ENCODE measurements at places on chromosomes 3 and 15.

GRCh38 chr15:23877502-23878412, 190.7 kb upstream of the NDN start:
- no peaks in the 10 kb centered on the region for H3K4me1 ChIP-seq
- DNase-seq: no peak
- H3K36me3 ChIP-seq: no peaks in the 10 kb centered on the region
- H3K27me3 ChIP-seq: no peaks in the 10 kb centered on the region
- no peak overlapping the region for H3K4me3 ChIP-seq
- no peak overlapping the region for H3K27ac ChIP-seq

GRCh38 chr3:128400671-128401070, 66.0 kb downstream of the DNAJB8 start:
- H3K36me3 ChIP-seq: no peaks in the 10 kb centered on the region
- DNase-seq: no peak
- no peaks in the 10 kb centered on the region for H3K4me1 ChIP-seq
- H3K27me3 ChIP-seq: no peaks in the 10 kb centered on the region

- no peaks in the 10 kb centered on the region for H3K36me3 ChIP-seq
- H3K27me3 ChIP-seq: no peaks in the 10 kb centered on the region
- no peak for DNase-seq
- no peak overlapping the region for H3K4me3 ChIP-seq
- H3K27ac ChIP-seq: no peak overlapping the region
Measured at GRCh38 chr15:23416349-23417276, 30.4 kb downstream of the GOLGA6L2 start.

DNA sequence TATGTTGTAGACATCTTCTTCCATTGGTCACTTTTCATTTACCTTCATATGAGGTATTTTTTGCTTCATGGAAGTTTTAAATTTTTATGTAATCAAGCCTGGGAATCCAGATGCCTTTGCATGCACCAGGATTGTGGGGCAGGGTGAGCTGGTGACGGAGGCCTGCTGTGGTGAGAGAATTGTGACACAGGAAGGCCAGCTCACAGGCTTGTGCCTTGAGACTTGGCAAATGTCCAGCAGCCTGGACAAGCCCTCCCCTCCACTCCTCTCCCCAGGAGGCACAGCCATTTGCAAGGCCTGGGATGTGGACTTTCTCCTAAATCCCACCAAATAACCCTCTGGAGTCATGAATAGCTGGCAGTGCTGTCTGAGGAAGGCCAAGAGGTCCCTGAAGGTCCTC, 67.4 kb downstream of the RHCG start:
- DNase-seq: no peak
- no peak overlapping the region for H3K27ac ChIP-seq
- H3K27me3 ChIP-seq: no peaks in the 10 kb centered on the region

GRCh38 chr3:169964176-169964575, 2.4 kb upstream of the SEC62 start:
- no peaks in the 10 kb centered on the region for H3K27me3 ChIP-seq
- no peak overlapping the region for H3K27ac ChIP-seq
- no peak overlapping the region for H3K4me3 ChIP-seq
- H3K4me1 ChIP-seq: peaks cover 25% of the 10 kb centered on the region
- H3K36me3 ChIP-seq: no peaks in the 10 kb centered on the region
- DNase-seq: no peak

DNA sequence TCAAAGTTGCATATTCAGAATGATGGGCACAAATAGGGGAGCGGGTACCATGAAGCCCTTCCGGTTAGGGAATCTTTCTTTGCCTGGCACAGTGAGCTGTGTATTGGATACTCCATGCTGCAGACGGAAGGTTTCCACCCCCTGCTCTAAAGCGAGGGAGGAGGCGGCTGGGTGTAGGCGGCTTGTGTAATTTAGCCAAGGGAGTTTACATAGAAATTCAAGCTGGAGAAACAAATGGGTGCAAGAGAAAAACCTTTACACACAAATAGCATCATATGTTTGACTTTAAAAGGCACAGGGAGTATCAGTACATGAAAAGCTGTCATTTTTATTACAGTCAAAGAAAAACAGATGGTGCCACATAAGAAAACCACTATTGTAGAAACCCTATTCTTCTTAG, 59.3 kb upstream of the ADCY5 start:
- no peak overlapping the region for H3K4me3 ChIP-seq
- no peaks in the 10 kb centered on the region for H3K36me3 ChIP-seq
- no peak overlapping the region for H3K27ac ChIP-seq
- H3K27me3 ChIP-seq: no peaks in the 10 kb centered on the region

GRCh38 chr15:94040541-94041248, 190.7 kb upstream of the MCTP2 start:
- no peak overlapping the region for H3K27ac ChIP-seq
- no peak overlapping the region for H3K4me3 ChIP-seq
- no peaks in the 10 kb centered on the region for H3K36me3 ChIP-seq
- no peaks in the 10 kb centered on the region for H3K4me1 ChIP-seq
- H3K27me3 ChIP-seq: no peaks in the 10 kb centered on the region

DNA sequence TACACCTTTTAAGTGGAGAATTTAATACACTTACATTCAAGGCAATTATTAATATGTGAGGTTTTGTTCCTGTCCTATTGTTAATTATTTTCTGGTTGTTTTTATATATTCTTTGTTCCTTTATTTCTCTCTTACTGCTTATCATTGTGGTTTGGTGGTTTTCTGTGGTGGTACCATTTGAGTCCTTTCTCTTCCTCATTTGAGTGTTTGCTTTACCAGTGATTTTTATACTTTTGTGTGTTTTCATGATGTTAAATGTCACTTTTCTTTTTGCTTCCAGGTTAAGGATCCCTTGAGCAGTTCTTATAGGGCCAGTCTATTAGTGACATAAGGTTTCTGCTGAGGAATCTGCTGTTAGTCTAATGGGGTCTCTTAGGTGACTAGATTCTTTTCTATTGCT, 116.5 kb downstream of the LRRK1 start:
- H3K4me3 ChIP-seq: no peak overlapping the region
- no peak overlapping the region for H3K27ac ChIP-seq
- DNase-seq: no peak
- H3K4me1 ChIP-seq: peaks cover 9% of the 10 kb centered on the region

GRCh38 chr3:138939561-138940241, 7.2 kb downstream of the FOXL2 start:
- H3K4me1 ChIP-seq: peaks cover 50% of the 10 kb centered on the region
- no peak overlapping the region for H3K27ac ChIP-seq
- H3K27me3 ChIP-seq: peaks cover 100% of the 10 kb centered on the region
- H3K4me3 ChIP-seq: no peak overlapping the region

DNA sequence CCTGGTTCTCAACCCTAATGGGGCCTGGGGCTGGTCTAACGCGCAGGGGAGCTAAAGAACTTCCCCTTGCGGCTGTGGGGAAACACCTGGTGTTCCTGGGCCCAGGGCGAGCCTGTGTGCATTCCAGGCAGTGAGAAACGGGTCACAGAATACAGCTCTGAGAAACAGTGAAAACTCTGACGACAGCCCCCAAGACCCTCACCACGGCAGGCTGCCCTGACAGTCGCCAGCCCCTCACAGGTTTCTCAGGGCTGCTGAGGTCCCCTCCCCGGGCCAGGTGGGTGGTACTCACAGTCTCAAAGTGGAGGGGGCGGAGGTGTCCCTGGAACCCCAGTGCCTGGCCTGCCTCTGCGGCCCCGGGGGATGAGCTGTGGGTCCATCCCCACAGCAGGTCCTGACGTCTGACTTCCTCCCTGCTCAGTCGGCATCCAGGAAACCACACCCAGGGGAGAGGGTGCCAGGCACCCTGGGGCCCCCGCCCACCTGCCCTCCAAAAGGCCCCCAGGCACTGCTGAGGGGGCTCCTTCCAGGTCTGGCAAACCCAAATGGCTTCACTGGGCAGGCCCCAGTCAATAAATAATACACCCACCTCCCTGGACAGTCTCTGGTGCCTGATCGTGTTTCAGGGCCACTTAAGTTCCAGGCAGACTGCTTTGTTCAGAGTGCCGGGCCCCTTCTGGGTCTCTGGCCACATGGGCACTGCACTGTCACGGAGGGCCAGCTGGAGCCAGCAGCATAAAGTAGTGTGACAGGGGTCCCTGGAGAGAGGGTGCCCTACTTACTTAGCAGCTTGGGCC, 57.7 kb downstream of the IQSEC1 start:
- peaks cover 66% of the 10 kb centered on the region for H3K4me1 ChIP-seq
- H3K27ac ChIP-seq: peak overlapping the region; percentile 87
- H3K27me3 ChIP-seq: no peaks in the 10 kb centered on the region
- H3K36me3 ChIP-seq: no peaks in the 10 kb centered on the region
- peak overlapping the region; percentile 35 for H3K4me3 ChIP-seq
- DNase-seq: no peak

DNA sequence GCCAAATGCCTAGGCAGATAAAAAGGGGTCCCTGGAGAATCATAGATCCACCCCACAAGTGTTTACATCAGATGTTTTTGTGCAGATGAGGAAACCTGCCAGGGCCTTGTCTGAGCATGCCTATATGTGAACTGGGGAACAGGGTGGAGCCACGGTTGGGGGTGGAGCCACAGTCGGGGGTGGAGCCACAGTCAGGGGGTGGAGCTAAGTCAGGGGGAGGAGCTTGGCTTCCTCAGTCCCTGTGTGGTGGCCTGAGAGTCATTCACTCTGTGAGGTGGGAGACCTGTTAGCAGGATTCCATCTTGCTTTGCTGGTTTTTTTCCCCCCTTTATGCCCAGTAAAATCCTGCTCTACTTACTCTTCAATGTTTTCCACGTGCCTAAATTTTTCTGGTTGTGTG, 57.8 kb upstream of the TGFBR2 start:
- no peaks in the 10 kb centered on the region for H3K36me3 ChIP-seq
- H3K4me3 ChIP-seq: no peak overlapping the region
- DNase-seq: no peak
- no peaks in the 10 kb centered on the region for H3K27me3 ChIP-seq
- no peaks in the 10 kb centered on the region for H3K4me1 ChIP-seq
- H3K27ac ChIP-seq: no peak overlapping the region

GRCh38 chr15:85973584-85974347, 105.9 kb upstream of the AGBL1 start:
- H3K36me3 ChIP-seq: no peaks in the 10 kb centered on the region
- H3K27ac ChIP-seq: no peak overlapping the region
- DNase-seq: no peak

GRCh38 chr3:38347421-38348200, 1.0 kb downstream of the XYLB start:
- peaks cover 31% of the 10 kb centered on the region for H3K4me1 ChIP-seq
- H3K27me3 ChIP-seq: no peaks in the 10 kb centered on the region
- H3K27ac ChIP-seq: no peak overlapping the region
- peak overlapping the region; percentile 89 for H3K4me3 ChIP-seq

GRCh38 chr3:160180581-160181216, 44.5 kb upstream of the C3orf80 start:
- H3K27ac ChIP-seq: peak overlapping the region; percentile 10
- H3K4me3 ChIP-seq: no peak overlapping the region
- no peaks in the 10 kb centered on the region for H3K36me3 ChIP-seq
- no peaks in the 10 kb centered on the region for H3K27me3 ChIP-seq
- H3K4me1 ChIP-seq: peaks cover 12% of the 10 kb centered on the region

DNA sequence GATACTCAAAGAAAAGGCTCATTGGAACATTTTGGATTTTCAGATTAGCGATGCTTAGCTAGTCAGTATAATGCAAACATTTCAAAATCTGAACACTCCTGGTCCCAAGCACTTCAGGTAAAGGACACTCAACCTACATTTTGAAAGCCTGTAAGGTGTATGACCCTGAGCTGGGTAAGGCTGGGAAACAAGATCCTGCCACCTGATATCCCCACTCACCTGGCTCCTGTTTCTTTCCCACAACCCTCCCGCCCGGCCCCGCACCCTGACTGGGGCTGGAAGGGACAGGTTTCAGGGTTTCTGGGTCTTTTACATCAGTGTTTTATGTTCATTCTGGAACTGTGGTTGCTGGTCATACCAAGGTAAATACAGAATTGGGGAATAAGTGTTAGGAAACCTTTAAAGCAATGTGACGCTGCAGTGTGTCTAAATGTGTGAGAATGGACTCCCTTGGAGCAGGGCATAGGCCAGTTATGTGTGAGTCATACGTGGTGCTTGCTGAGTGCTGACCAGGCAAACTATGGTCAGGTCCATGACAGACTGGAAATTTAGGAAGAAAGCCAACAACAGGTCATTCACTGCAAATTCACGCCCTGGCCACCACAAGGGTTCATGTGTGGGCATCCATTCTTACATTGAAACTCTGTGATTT, 22.9 kb downstream of the CTXND1 start:
- H3K4me3 ChIP-seq: no peak overlapping the region
- H3K27ac ChIP-seq: no peak overlapping the region
- DNase-seq: no peak
- H3K27me3 ChIP-seq: no peaks in the 10 kb centered on the region

DNA sequence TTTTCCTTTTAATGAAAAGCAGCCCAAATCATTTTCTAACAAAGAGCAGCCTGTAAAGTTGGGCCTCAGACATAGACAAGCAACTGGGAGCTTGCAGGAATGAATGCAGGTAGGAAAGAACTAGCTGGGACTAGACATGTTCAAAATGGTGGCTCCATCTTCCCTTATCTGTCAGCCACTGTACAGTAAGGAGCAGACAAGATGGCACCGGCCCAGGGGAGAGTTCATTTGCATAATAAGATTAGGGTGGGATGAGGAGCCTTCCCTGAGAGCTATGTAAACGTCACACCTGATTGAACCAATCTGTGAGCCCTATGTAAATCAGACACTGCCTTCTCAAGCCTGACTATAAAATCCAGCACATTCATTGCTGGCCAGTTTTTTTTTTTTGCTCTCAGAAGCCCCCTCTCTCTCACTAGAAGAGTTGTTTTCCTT, 59.7 kb upstream of the GK5 start:
- H3K4me1 ChIP-seq: no peaks in the 10 kb centered on the region
- no peak overlapping the region for H3K27ac ChIP-seq
- no peak overlapping the region for H3K4me3 ChIP-seq
- H3K36me3 ChIP-seq: no peaks in the 10 kb centered on the region
- no peak for DNase-seq
- no peaks in the 10 kb centered on the region for H3K27me3 ChIP-seq

DNA sequence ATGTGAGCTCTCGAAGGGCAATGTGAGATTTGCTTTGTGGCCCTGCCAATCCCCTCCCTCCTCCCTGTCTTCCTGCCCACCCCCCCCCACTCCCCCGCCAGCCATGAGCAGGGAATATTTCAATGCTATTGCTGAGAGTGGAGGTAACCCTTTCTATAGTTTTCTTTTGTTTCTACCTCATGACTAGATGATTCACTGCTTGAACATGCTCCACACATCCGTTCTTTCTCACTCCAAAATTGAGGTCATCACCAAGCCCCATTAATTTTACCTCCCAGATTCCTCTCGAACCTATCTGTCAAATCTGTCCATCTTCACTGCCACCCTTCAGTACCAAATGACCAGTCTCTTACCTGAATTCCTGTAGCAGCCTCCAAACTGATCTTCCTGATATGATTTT, 12.2 kb downstream of the ZNF774 start:
- no peak overlapping the region for H3K27ac ChIP-seq
- H3K4me3 ChIP-seq: no peak overlapping the region
- DNase-seq: no peak
- peaks cover 17% of the 10 kb centered on the region for H3K4me1 ChIP-seq
- H3K27me3 ChIP-seq: no peaks in the 10 kb centered on the region
